A549 treated with Hydrocortisone at 1 μM for 4 hours (cell line): ENCODE measurements at places on chromosomes 3 and 15. TPM values are rescaled to one million over a fixed set of nuclear protein-coding genes. Genes with fewer than 3 reads are reported as not detected.

The WWTR1 gene
- total RNA-seq = 143 to 172 TPM (median 159 TPM) in 5 replicates

The NR2E3 gene
- total RNA-seq = 0.14 to 0.31 TPM (median 0.22 TPM) in 5 replicates

The UBAP1L gene
- total RNA-seq = 0.56 to 1.3 TPM (median 0.85 TPM) in 5 replicates

The LCMT2 gene
- 6.0 to 8.2 TPM (median 6.9 TPM) in 5 replicates for total RNA-seq

The SLC22A13 gene
- 0.05 to 0.06 TPM in 2 of 5 replicates, not detected in the others for total RNA-seq

The CHAC1 gene
- total RNA-seq = 5.9 to 14.3 TPM (median 8.6 TPM) in 5 replicates

The GPR171 gene
- not detected in 5 replicates for total RNA-seq

The TMEM207 gene
- total RNA-seq = not detected in 5 replicates

The KNG1 gene
- total RNA-seq = 0.06 TPM in 1 of 5 replicates, not detected in the others

The RNU5B-1 gene
- total RNA-seq = not detected in 5 replicates

The SCAANT1 gene
- total RNA-seq = not detected in 5 replicates

The GCNT3 gene
- total RNA-seq = 121 to 140 TPM (median 128 TPM) in 5 replicates

The GRIP2 gene
- total RNA-seq = 1.0 to 1.6 TPM (median 1.2 TPM) in 5 replicates

The TMC3 gene
- total RNA-seq = not detected in 5 replicates

The NPAP1 gene
- not detected in 5 replicates for total RNA-seq

The SIDT1 gene
- total RNA-seq = 0.46 to 0.60 TPM (median 0.54 TPM) in 5 replicates

The TM4SF18 gene
- total RNA-seq = 30.3 to 41.5 TPM (median 33.5 TPM) in 5 replicates
